ENCODE measurements at places on chromosomes 16 and 17.

DNA sequence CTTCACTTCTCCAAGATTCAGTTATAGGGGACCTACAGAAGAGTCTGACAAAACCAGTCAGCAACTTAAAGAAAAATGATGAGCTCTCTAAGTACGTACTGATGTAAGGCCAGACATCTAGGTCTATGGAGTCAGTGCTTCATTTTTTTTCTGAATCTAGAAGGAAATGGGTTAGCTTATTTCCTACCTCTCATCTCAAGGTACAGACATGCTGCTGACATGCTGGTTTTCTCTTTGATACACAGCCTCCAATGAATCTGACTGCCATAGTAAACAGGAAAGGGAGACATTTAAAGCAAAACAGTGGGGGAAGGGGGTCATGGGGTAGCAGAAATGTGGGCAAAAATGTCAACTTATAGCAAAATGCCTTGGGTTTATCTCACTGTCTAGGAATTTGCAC, 16.4 kb downstream of the CDR2 start:
- DNase-seq: no peak

GRCh38 chr16:56357241-56357764, 68.0 kb downstream of the AMFR start:
- no peak for DNase-seq

GRCh38 chr17:41835214-41835799, 725 bp downstream of the NT5C3B start:
- DNase-seq: no peak

- DNase-seq: no peak
Measured at GRCh38 chr17:8162233-8162996, at the start of gene VAMP2. Gene VAMP2, minus strand, starts transcription at chr17:8162948. Its CDS starts 69 bp downstream, at chr17:8162879.

- no peak for DNase-seq
Measured at GRCh38 chr16:20107083-20107482, 33.4 kb upstream of the GPR139 start.

GRCh38 chr17:74150428-74151025, 53.0 kb upstream of the RPL38 start:
- DNase-seq: no peak

DNA sequence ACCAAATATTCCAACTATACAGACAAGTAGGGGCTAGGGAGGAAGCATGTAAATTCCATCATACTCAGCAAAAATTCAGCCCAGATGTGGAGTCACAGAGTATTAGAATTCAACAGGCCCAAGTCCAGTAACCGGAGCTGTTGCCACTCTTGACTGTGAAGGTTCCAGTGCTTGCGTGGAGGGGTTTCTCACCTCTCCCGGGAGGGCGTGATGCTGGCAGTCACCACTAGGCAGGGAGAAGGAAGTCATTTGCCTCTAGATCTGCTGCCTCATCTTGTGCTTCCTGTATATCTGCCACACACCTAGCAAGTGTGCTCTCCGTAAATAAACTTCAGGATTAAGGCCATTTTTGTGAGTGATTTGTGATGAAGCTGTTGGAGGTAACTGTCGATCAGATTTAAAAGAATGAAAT, 1.0 kb upstream of the CKLF start:
- peak; percentile 50 for DNase-seq

DNA sequence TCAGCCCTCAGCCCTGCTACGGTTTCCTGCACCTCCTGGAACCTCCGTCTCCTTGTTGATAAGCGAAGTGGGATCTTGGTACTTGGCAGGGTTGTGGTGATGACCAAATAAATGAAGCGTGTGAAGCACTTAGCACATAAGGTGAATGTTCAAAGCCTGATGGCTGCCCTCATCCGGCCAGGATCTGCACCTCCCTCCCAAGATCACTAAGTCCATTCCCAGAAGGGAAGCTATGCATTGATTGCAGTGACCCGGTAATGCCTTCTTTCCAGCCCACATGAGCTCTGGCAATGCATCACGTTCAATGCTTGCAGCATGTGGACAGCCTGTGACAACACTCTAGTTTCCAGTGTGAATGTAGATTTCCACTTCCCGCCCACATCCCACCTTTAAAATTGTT, 24.9 kb upstream of the RHOT1 start:
- DNase-seq: no peak

DNA sequence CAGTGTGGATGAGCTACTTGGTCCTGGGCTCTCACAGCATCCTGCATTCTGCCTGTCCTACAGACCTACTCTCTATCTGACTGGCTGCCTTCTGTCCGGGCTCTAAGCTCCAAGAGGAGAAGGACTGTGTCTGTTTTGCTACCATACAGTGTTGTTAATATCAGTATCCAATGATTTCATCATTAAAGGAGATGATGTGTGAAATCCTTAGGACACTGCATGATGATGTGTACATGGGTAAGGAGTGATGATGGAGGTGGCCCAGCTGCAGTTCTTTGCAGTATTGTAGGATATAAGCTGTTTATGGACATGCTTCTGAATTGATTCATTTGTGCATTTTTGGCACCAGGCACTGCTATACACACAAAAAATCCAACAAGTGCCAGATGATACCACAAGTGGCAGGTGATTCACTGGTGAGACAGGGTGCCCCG, 536.9 kb upstream of the CDH11 start:
- no peak for DNase-seq

DNA sequence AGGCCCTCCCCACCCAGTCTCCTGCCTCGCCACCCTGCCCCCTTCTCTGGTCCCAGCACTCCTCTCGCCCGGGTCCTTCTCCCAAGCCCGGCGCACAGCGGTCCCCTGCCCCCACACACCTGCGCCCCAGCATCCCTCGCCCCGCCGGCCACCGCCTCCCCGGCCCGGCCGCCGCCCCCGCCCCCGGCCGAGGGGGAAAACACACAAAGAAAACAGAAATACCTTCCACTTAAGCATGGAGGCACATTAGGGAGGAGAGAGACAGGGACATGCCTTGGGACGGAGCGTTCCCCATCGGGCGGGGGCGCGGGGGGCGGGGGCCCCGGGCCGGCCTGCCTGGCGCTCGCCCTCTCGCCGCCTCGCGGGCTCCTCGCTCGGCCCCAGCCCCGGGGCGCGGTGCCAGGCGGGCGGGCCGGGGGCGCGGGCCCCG, 326 bp downstream of the SRCIN1 start:
- DNase-seq: no peak

- DNase-seq: no peak
Measured at GRCh38 chr17:55813944-55814343, 63.1 kb downstream of the PCTP start.

- DNase-seq: no peak
Measured at GRCh38 chr17:34487626-34488025, 91.8 kb upstream of the TMEM132E start.

GRCh38 chr17:55587608-55588139, 76.4 kb upstream of the SMIM36 start:
- DNase-seq: no peak

GRCh38 chr16:67404740-67405226, 11.5 kb upstream of the TPPP3 start:
- peak; percentile 58 for DNase-seq

DNA sequence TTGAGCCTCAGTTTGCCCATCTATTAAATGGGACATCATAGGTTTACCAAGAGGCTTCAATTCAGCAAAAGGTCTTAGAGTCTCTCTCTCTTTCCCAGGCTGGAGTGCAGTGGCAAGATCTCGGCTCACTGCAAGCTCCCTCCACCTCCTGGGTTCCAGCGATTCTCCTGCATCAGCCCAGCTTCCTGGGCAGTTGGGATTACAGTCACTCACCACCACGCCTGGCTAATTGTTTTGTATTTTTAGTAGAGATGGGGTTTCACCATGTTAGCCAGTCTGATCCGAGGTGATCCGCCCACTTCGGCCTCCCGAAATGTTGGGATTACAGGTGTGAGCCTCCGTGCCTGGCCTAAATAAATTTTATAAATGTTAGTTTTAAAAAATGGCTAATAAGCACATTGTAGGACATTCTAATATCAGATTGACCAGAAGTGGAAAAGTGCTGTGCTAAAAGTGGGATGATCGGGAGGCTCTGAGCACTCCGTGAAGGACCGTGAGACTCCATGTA, 1.0 kb upstream of the NLRP1 start:
- DNase-seq: no peak

DNA sequence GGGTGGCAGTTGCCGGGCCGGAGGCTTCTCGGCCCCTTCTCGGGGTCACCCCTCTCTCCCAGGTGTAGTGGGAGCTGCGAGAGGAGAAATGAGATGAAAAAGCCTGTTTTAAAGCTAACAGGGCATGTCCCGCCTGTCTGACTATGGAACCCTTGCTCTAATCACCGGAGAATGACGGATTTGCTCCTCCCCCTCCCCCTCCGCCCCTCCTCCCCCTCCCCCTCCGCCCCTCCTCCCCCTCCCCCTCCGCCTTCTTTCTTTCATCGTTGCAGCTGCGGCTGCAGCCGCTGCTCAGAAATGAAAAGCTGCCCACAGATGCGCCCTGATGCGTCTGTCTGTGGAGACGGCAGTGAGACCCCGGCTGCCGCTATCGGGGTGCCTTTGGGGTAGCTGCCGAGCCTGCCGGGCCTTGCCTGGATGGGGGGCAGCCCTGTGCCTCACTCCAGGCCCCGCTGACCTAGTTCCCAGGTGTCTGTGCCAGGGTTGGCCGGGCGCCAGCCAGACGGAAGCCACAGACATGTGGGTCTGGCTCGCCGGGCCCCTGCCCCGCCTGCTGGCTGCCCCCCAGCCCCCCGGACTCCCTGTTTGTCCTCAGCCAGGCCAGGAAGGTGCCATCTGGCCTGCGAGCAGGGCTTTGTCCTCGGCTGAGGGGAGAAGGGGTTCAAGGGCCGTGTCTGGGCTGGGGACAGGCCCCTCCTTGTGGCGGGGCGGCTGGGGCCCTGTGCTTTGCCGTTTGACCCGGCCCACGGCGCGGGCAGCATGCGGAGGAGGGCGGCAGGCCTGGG, 37.7 kb downstream of the GINS2 start:
- DNase-seq: peak; percentile 54

- DNase-seq: no peak
Measured at GRCh38 chr17:27651411-27652345, 20.7 kb downstream of the LGALS9 start.

DNA sequence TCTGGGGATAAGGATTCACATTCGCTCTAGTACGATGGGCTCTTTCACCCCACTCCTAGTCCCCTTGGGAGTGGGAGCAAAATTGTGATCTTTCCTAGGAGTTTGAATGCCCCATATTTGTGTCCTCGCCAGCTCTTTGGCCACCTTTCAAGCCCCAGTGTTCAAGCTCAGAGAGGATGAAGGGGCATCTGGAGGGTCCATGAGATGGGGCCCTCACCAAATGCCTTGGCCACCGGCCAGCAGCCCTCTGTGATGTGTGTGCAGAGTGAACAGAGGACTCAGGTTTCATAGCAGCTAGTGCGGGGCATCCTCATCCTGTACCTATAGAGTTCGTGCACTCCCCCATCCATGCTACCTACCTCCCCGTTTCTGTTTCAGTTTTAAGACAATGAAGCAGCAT, 140.6 kb downstream of the RAB11FIP4 start:
- no peak for DNase-seq

DNA sequence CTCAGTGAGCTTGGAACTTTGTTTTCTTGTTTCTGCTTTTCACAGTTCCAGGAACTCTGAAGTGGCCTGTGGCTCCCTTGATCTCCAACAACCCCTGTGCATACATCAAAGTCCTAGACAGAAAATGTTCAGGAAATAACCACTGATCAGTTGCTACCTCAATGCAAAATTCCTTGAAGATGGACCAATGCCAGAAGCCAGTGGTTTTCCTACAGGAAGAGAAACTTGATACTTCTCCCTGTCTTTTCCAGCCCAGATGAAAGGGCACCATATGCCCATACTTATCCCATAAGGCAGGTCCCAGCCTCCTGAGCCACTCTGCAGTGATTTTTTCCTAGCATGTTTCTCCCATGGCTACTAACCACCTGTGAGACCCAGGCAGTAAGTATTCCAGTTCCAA, 12.3 kb upstream of the CDRT4 start:
- DNase-seq: no peak

DNA sequence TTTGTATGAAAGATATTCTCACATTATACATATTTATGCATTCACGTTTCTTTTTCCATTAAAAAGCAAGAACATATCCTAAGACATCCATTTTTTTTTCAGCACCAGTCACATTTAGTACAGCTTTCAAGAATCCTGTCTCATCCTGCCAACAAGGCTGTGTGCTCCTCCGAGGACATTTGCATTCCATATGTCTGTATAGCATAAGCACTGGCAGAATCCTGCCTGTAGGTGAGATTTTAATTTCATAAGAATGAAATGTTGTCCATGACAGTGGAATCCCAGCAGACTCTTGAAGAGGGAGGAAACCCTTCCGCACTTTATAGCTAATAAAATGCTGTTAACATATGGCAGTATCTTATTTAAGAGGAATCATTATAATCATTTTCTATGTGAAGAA, 2.9 kb upstream of the PMP22 start:
- DNase-seq: no peak

GRCh38 chr16:24526701-24527495, 12.5 kb upstream of the RBBP6 start:
- no peak for DNase-seq

- no peak for DNase-seq
Measured at GRCh38 chr16:71623597-71623996, 2.4 kb upstream of the MARVELD3 start.

GRCh38 chr16:57405097-57405496, 530 bp downstream of the CCL17 start:
- DNase-seq: no peak

GRCh38 chr16:75099075-75099667, 17.4 kb downstream of the LDHD start:
- no peak for DNase-seq

- no peak for DNase-seq
Measured at GRCh38 chr16:56944954-56945839, 13.3 kb downstream of the HERPUD1 start.

Data from DMS153 (cell line).